ENCODE measurements at places on chromosomes 12 and 14.

- no peak for DNase-seq
Observed at GRCh38 chr14:31858868-31859267, 218.2 kb upstream of the ARHGAP5 start.

DNA sequence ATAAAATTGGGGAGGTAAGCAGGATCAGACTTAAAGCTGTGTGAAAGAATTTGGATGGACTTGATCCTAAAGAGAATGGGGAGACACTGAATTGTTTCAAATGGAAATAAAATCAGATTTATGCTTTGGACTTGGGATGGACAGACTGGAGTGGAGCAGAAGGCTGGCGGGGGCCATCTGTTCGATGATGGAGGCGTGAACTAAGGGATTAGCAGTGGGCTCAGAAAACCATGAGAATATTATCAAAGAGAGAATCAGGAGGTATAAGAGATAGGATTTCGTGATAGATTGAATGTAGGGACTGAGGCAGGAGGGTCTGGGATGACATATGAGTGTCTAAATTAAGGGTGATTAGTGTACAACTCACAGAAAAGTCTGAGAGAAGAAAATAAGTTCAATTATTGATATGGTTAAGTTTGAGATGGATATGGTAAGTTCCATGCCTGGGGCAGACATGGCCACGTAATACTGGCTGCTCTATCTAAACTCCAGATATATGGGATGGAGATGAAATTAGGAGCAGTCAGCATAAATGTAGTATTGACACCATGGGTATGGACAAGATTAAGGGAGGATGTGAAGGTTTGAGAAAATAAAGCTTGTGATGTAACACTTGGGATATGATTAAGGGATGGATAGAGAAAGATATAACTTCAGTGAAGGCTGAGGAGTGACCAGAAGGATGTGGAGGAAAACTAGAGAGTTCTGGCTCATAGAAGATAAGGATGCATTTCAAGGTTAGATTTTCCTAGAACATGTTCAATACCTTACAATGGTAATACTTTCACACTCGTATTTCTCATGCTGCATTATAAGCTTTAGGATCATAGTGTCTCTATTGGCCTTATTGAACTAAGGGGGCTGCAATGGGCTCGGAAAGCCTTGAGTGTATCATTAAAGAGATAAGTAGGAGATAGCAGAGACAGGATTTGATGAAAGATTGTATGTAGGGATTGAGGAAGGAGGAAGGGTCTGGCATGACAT lies 1.0 kb upstream of the TSSK4 start:
- no peak for DNase-seq

DNA sequence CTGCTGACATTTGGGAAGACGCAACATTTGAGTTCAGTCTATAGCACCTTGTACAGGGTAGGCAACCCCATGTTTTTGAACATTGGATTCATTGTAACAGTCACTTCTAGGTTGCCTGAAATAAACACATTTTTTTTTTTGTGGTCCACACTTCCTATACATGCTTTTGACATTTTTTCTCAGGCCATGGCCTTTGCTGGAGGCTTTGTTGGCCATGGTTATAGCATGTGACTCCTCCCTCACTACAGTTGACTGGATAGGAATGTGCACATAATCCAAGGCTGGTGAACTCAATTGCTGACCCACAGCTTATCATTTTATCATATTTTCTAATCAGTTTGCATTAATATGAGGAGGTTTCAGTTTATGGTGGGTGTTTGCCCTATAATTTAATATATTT lies 60.6 kb downstream of the TMEM117 start:
- no peak for DNase-seq

GRCh38 chr14:59849411-59850130 lies 21.0 kb downstream of the RTN1 start:
- DNase-seq = no peak

DNA sequence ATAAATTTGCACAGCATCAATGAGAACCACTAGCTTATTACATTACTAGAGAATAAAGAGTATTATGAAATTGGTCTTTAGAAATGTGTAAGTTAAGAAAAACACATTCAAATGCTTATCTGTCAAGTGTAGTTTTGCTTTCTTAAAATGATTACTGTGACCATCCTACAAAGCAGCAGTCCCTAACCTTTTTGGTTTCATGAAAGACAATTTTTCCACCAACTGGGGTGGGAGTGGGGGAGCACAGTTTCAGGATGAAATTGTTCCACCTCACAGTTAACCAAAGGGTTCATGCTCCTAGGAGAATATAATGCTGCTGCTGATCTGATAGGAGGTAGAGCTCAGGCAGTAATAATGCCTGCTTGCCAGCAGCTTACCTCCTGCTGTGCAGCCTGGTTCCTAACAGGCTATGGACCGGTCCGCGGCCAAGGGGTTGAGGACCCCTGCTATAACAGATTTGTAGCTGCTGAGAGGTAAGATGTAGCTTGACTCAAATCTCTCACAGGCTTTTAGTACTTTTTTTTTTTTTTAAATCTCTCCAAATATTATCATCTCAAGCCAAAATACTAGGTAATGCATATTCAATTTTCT lies 45.4 kb downstream of the PPP4R3A start:
- no peak for DNase-seq

- no peak for DNase-seq
Observed at GRCh38 chr14:68896132-68896531, 83.0 kb downstream of the ACTN1 start.

DNA sequence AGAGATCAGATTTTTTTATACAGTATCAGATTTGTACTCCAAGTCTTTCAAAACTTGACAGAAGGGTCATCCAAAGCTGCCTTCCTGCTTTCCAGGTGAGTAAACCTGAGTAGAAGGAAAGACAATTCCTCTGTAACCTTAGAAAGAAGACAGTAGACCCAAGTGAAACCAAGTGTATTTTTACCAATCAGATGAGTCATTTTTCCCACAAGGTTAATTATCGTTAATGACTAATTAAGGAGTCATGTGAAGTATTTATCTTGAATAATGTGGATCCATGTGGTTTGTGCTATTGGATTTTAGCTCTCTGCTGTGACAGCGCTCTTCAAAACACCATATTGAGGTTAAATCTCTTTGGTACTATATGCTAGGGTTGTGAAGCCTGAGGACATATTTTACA lies 74.0 kb upstream of the PELI2 start:
- DNase-seq = no peak

Measured in NCI-H510A (cell line).